Suprapubic skin (tissue), 4 donors: ENCODE measurements at places on chromosomes 4 and X.
A peak's percentile ranks its signal among the peaks of the same experiment; 100 is the strongest.

- peaks cover 36% of the 10 kb centered on the region for H3K4me1 ChIP-seq
- no peak overlapping the region for H3K27ac ChIP-seq
- H3K4me3 ChIP-seq, result no peak overlapping the region
- no peaks in the 10 kb centered on the region for H3K27me3 ChIP-seq
- DNase-seq, result no peak
- peaks cover 8% of the 10 kb centered on the region for H3K36me3 ChIP-seq
Measured at GRCh38 chr4:184644553-184645307, 4.5 kb downstream of the CASP3 start.

DNA sequence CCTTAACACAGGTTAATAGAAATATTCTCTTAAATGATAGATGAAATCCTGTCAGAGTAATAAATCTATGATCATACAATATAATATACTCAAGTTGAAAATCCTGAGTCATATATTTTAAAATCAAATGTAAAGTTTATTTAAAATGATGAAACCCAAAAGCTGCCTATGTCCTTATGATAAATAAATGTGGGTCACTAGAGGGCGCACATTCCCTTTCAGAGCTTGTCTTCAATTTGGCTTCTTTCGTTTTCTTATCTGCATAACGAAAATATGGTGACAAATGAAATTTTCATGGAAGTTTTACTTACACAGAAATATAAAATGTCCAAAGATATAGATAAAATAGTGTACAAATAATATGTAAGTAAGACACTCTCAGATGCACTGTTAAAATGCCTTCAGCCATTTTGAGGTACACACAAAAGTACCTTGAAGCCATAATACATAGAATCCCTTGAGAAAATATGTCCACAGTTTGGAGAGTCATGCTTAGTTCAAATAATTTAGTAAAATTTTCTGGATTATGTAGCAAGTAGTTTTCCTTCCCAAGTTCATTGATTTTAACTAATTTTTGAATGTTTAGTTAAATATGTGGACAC lies 680.4 kb downstream of the DMD start:
- no peaks in the 10 kb centered on the region for H3K27me3 ChIP-seq
- H3K36me3 ChIP-seq, result no peaks in the 10 kb centered on the region
- no peaks in the 10 kb centered on the region for H3K4me1 ChIP-seq
- H3K4me3 ChIP-seq, result no peak overlapping the region
- no peak for DNase-seq

GRCh38 chr4:10144479-10144878 lies 27.9 kb upstream of the WDR1 start:
- no peak overlapping the region for H3K4me3 ChIP-seq
- no peak for DNase-seq
- H3K4me1 ChIP-seq, result no peaks in the 10 kb centered on the region
- no peaks in the 10 kb centered on the region for H3K36me3 ChIP-seq

GRCh38 chr4:73404042-73404441 lies at the start of gene ALB:
ALB (plus strand) TSS chr4:73404287; CDS start chr4:73404328, 41 bp downstream.
- no peak within 1 kb of the TSS for H3K27ac ChIP-seq
- no peak within 1 kb of the TSS for H3K4me3 ChIP-seq
- H3K4me1 ChIP-seq, result no peaks in the 10 kb centered on the region
- no peaks in the 10 kb centered on the region for H3K36me3 ChIP-seq

DNA sequence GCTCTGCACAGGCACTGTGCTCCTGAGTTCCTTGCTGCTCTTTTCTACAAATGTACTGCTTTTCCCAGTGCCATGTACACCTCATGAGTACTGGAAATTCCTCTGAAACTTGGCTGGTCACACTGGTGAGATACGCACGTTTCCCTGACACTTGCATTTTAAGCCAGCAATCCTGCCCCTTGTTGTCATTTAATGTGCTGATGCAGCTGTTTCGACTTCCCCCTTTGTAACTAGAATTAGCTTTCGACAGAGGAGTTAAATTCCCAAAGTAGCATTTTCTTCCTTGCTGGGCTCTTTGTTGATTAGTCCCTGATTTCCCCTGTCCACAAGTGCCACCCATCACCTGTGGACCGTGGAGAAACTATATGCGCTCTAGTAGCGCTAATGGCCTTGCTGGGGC lies 77.5 kb downstream of the IQCM start:
- DNase-seq, result no peak
- H3K4me1 ChIP-seq, result no peaks in the 10 kb centered on the region
- no peaks in the 10 kb centered on the region for H3K36me3 ChIP-seq
- no peak overlapping the region for H3K27ac ChIP-seq

GRCh38 chr4:120622601-120623000 lies 299.9 kb downstream of the PRDM5 start:
- no peak overlapping the region for H3K27ac ChIP-seq
- no peaks in the 10 kb centered on the region for H3K36me3 ChIP-seq
- H3K4me1 ChIP-seq, result no peaks in the 10 kb centered on the region
- DNase-seq, result no peak
- no peak overlapping the region for H3K4me3 ChIP-seq
- H3K27me3 ChIP-seq, result no peaks in the 10 kb centered on the region

DNA sequence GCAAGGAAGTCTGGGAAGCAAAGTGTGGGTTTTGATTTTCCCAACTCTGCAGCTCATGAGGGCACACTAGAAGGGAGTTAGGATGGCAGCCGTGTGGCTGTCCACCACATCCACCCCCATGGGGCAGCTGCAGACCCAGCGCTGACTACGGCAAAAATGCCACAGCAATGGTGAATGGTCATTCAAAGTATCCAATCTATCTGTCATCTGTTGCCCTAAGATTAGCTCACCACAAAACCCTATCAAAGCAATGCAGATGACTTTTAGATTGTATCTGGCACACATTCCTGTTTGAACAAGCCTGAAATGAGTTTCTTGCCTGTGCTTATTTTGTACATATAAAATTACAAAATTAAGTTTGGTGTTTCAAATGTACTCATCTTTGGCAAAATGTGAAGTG lies 29.7 kb upstream of the HPSE start:
- no peak overlapping the region for H3K27ac ChIP-seq
- H3K4me3 ChIP-seq, result no peak overlapping the region
- H3K27me3 ChIP-seq, result no peaks in the 10 kb centered on the region

DNA sequence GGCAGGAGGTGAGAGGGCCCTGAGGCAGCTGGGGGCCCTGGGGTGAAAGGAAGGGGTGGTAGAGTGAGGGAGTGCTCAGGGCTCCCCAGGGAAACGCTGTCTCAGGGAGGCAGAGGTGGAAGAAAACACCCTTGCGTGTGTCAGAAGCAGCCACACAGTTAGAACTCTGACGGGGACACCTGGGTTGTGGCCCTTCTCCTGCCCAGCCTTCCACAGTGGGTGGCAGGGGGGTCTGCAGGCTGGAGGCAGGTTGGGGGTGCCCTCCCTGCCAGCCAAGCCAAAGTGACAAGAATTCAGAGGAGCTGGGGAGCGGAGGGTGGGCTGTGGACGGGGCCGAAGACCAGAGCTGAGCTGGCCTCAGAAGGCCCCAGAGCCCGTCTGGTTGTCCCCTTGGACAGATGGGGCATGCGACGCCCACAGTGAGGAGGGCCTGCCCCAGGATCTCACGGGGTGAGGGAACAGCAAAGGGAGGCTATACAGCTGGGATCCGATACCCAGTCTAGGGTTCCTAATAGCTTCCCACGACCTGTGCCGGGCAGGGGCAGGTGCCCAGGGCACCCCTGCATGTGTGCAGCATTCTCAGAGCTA lies 105.2 kb upstream of the ADRA2C start:
- no peak for DNase-seq
- H3K27me3 ChIP-seq, result peaks cover 72% of the 10 kb centered on the region
- H3K4me1 ChIP-seq, result peaks cover 7% of the 10 kb centered on the region
- H3K4me3 ChIP-seq, result no peak overlapping the region
- H3K27ac ChIP-seq, result no peak overlapping the region

- peaks cover 39% of the 10 kb centered on the region for H3K36me3 ChIP-seq
- no peak overlapping the region for H3K4me3 ChIP-seq
- DNase-seq, result no peak
- no peaks in the 10 kb centered on the region for H3K4me1 ChIP-seq
- H3K27ac ChIP-seq, result no peak overlapping the region
Measured at GRCh38 chrX:47634871-47635575, 5.3 kb upstream of the CFP start.

- no peak overlapping the region for H3K27ac ChIP-seq
- peaks cover 15% of the 10 kb centered on the region for H3K4me1 ChIP-seq
- peak overlapping the region; percentile 33 for H3K4me3 ChIP-seq
Measured at GRCh38 chr4:15906020-15906443, 32.5 kb downstream of the FGFBP1 start.
